Mesenteric fat pad (tissue), 1 donor: ENCODE measurements at places on chromosomes 4 and X.

DNA sequence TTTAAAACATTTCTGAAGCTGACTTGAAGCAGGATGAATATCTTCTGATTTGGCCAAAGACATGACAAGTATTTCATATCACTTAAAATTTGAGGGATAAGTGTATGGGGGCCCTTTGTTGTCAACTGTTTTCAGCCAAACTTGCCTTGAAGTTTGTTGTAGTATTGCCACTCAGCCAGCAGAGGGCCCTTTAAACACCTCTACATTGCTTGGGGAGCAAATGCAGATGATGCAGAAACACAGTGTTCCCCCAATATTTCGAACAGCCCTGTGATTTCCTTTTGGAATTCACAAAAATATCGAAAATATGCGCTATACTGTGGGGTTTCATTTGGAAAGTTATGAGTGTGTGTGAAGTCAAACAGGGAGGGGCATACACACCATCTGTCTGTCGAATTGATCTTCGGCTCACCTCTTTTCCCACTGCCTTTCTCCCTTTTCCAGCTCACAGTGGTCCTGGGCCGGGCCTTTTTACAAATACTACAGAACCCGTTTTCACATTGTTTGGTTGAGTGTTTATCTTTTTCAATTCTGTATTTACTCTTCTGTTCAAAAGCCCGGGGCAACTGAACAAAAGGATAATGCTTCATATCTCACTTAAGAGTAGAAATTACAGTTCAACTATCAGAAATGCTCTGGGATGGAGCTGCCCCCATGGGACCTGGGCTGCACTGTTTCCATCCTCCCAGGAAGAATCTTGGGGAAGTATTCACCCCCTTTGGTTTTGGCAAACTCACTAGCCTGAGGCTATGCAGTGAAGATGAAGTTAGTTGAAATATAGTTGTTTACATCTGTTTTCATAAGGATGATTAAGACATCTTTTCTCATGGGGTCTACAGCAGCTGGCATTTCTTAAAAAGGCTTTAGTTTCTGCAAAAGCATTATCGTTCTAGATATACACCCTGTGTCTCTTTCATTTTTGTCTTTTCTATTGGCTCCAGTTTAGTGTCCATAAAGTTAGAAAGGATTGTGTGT lies 137.6 kb downstream of the EGF start:
- DNase-seq = no peak

GRCh38 chr4:80173401-80173800 lies 23.9 kb upstream of the PRDM8 start:
- no peak for DNase-seq

DNA sequence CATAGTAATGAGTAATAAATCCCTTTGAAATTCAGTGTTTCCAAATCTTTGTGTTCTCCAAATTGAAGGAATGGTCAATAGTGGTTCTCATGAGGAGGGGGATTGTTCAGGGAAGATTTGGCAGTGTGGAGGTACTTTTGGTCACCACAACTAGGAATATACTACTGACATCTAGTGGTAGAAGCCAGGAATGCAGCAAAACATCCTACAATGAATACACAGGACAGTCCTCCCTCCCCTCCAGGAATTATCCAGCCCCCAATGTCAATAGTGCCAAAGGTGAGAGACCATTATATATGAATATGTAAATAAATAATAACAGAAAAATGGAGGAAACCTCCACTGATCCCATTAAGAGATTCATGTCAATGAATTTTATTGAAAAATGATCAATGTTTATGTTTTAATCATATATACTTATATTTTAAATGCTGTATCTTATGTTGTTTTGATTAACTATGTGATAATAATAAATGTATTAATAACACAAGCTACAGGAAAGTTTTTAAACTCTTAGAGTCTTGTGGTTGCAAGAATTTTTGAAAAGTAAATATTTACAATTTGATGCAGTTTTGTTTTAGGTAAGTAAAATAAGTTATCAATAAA lies 14.4 kb upstream of the FAM9A start:
- DNase-seq = no peak

DNA sequence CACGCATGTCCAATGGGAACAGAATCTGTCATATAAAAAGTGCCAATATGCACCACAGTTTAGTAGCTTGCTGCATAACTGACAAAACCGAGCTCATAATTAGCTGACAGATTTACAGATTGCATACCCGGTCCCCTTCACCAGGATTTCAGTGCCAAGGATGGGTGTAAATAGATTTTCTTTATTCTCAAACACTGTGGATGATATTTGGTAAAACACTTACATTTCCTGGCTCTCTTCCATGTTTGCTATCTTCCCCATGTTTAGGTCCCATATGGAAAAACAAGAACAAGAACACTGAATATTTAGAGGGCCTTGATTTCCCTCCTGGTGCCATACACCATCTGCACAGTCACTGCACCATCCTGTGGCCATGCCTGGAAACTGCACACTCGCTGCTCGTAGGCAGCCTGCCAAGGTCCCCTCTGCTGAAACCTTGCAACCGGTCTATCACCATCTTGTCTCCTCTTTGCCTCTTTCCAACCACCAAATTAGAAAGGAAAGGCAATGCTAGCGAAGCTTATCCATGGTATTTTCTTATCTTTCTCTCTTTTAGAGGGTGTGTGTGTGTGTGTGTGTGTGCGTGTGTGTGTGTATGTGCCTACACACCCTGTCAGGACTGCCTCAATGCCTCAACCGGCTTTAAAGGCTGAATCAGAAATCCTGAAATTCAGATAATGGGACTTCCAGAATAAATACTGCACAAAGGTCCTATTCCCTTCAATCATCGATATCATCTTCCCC lies 124.2 kb upstream of the MBNL3 start:
- DNase-seq = no peak

GRCh38 chr4:42080306-42080705 lies 72.1 kb downstream of the BEND4 start:
- DNase-seq = no peak

GRCh38 chrX:67353651-67354370 lies 190.0 kb upstream of the AR start:
- DNase-seq = no peak
